Stimulated activated CD4-positive, alpha-beta T cell treated with anti-CD3 and anti-CD28 coated beads, TNF-alpha, amount 100 ng/mL, for 1 hour (primary cell): ENCODE measurements at places on chromosomes 5 and 9.

DNA sequence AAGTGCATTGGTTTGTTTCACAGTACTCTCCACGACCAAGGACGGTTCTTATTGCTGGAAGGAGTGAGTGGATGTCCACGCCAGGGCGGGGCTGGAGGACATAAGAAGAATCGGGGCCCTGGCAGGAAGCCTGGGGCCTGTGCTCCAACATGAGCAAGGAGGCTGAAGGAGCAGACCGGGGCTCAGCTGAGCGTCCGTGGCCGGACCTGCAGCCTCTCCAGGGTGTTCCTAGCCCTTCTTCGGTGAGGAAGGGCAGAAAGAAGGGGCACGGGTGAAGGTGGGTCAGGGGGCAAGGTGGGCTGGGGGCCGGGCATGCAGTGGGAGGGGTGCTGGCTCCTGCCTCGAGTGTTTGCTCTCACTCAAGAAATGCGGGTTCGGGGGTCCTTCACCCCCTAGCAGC is 18.1 kb downstream of the FAM78A start:
- no peak for DNase-seq

DNA sequence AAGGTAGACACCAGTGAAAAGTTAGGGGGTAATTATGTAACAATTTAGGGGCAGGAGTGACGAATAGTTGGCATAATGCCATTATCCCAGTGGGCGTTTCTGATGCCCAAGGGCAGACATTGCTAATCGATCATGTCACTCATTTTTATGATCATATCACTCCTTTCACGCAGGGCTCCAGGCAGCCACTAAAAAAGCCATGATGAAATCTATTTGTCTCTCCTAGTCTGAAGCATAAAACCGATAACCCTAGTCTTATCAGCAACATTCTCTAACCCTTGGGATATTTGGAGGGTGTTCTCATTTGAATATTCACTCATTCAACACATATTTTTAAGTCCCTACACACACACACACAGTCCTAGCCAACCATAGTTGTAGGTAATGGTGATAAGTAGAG is 114.9 kb downstream of the NMUR2 start:
- no peak for DNase-seq

DNA sequence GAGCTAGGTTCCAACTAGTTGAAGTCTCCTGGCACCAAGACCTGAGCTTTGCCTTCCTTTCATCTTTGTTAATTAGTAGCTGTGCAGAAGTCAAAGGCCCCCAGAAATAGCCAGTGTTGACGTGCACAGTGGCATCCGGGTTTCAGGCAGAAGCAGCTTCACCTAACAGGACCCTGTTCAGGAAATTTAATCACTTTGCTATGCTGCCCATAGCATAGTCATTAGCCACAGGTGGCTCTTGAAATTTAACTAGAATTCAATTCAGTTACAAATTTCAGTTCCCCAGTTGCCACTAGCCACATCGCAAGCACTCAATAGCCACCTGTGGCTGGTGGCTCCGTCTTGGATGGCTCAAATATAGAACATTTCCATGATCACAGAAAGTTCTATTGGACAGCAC is 179.1 kb downstream of the GOLPH3 start:
- DNase-seq: no peak

DNA sequence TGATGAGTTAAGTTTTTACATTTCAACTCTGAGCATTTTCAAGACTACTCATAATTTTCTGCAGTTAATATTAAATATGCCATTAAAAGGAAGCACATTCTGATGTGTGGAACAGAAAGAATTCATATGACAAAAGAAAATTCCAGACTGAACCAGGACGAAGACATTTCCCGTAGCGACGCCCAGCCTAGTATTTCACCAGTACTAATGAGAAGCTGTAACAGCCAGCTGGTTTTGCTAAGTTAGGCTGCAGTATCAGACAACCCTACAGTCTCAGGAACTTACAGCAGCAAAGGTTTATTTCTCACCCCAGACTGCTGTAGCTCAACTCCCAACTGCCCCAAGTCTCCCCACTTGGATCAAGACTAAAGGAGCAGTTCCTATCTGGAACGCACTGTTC is 91.6 kb downstream of the TMEM174 start:
- DNase-seq: no peak

- no peak for DNase-seq
These were observed 25.5 kb upstream of the CEP120 start for GRCh38 chr5:123448743-123449142.

DNA sequence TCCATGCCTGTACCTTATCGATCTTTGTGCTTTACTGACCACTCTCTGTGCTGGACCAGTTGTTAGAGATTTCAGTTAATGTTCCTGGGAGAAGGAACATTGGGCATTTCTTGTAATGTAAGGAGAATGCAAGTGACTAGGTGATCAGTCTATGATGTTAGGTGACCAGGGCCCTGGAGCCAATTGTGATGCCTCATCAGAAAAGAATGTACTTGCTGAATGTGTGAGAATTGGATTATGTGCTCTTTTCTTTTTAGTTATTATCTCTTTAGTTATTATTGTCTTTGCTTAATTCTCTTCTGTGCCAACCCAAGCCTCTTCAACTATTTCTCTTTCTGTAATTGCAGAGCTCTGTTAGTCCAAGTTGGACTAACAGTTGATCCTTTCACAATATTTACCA is 92.9 kb downstream of the LRRC70 start:
- DNase-seq: no peak

DNA sequence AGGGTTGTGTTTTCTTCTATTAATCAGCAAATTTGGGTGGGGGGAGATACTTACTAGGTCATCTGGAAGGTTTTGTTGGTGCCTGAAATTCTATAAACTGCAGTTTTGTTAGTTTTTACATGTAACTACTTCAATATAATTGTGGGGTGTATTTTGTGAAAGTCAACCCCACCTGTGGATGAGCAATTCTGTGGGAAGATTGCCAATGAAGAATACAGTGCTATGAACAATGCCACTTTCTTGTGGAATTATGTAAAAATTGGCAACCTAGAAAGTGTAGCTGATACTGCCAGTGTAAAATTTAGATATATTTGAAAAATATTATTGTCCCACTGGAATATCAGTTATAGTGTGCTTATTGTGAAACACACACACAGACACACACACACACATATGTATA is 80.7 kb downstream of the VCAN start:
- no peak for DNase-seq

DNA sequence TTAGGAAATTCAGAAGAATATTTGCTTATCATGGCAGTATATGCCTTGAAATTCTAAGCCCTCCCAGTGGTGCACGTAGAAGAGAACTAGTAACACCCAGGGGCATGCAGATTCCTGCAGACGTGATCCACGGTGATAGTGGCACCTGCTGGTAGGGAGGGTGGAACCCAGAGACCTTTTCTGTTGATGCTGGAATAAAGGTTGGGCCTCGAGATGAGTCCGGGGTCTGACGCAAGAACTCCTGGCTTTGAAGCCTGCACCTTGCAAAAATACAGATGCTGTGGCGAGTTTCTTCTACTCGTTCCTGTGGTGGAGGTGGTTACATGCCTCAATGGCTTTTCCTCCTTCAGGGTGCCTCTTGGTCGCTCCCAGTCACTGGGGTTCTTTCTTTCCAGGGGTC is 39.5 kb upstream of the PHF2 start:
- DNase-seq: no peak

DNA sequence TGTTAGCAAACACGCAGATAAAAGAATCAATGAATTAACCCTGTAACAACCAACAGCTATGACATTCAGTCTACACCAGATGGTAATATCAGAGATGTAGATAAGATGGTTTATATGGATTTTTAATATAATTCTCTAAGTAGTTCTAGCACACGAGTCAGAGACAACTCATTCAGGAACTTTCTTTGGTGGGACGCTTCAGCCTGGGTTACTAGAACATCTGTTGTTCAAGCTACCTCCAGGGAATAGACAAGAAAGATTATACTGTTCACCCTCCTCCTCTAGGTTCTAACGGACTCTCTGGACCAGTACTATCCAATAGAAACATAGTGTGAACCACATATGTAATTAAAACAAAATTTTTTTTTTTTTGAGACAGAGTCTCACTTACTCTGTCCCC is 73.8 kb downstream of the RAPGEF1 start:
- DNase-seq: no peak
